ENCODE measurements at places on chromosomes 11 and 22.

DNA sequence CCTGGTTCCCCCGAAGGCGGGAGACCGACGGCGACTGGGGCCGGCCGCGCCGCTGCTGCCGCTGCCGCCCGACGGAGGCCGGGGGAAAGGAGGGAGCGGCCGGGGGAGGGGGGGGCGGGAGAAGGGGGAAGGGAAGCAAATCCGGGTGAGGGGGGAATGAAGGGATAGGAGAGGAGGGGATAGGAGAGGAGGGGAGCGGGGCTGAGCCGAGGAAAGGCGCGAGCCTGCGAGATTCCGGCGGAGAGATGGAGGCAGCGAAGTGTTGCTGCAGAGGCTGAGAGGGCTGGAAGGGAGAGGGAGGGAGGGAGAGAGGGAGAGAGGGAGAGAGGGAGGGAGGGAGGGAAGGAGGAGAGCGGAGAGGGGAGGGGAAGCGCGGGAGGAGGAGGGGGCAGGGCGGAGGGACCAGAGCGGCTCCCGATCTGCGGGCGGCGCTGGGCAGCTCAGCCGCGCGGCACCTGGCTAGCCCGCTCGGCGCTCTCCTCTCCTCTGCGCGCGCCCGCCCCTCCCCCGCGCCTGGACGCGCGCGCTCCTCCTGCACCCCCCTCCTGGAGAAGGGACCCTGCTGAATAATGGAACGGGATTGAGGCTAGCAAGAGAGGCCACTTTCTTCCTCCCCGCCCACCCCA is 52.3 kb downstream of the SLC22A12 start:
- DNase-seq: no peak

DNA sequence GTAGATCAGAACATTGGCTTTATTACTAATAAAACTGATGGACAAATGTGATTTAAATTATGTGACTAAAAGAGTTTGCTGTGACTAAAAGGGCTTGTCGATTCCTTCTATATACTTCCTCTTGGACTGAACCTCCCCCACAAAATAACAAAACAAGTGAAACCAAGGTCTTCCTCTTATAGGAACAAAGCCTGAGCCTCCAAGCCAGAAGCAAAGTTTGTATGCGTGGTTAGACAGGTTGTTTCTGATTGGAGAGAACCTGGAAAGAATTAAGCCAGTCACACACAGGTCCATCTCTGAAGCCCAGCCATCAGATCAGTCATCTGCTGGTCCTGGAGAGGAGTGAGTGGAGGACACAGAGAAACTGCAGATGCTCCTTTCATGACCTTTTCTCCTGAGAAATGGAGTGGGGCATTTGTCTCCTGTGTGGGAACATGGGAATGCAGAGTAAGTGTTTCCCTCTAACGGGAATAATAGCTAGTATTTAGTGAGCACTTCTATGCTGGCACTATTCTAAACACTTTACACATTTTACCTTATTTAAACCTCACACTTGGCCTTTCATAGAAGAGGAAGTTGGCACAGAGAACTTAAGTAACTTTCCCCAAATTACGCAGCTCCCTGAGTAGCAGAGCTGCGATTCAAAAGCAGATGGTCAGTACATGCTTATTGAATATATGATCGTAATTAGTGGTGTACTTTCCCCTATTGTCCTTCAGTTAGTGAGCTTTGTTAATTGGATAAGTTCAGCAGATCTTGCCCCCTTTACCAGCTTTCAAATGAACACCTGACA is 77.1 kb downstream of the UVRAG start:
- DNase-seq: no peak

- no peak for DNase-seq
Measured at GRCh38 chr11:8732748-8733241, 50.2 kb downstream of the RPL27A start.

DNA sequence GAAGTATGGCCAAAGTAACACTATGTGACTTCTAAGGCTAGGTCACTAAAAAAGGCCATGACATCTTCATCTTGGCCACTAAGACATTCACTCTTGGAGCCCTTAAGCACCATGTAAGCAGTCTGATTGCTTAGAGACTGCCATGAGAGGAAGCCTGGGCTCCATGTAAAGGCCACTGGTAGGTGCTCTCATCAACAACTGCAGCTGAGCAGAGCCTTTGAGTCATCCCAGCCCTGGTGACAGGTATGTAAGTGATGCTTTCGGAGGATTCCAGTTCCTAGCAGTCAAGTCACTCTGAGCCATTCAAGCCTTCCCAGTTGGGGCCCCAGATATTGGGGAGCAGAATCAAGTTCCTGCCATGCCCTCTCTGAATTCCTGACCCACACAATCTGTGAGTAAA is 26.2 kb downstream of the GAB2 start:
- DNase-seq: no peak

- no peak for DNase-seq
Measured at GRCh38 chr11:15055620-15056356, 17.6 kb upstream of the CALCB start.

DNA sequence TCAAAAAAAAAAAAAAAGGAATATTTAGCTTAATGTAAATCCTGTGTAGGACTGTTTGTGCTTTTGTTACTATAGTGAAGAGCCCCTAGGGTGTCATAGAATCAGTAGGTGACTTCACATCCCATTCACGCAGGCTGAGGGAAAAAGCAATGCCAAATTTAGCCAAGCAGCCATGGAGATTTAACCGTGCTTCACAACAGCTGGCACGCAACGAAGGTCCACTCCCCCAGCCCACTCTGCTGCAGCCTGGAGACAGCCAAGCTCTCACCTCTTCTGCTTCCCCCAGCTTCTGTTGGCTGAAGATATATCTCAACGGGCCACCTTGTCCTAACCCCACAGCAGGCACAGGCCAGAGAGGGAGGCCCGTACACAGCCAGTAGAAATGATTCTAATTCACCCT is 78.8 kb upstream of the BID start:
- no peak for DNase-seq

DNA sequence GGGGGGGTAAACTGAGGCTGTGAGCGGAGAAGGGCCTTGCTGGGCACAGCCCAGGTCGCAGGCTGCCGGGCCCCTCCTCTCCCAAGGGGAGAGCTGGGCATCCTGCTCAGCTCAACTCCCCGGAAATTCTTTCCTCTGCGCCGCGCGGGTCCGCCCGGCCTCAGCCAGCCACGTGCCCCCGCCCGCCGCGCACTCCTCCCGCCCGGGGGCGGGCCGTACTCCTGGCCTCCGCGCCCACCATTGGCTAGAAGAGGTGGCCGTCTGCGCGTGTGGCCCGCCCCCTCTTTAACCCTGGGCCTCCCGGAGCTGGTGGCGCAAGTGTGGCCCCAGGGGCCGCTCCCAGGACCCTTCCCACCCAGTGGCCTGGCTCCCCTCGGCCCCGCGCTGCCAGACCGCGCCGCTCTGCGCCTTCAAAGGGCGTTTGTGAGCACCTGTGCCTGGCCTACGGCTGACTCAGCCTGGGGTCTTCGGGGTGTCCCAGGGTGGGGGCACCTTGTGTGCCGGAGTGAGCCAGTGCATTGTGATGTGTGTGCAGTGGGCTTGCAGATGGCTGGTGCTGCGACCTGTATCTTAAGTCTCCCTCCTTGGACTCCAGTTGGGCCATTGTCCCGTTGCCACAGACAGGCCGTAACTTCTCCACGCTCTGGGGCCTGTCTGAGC is 2.0 kb downstream of the MRGPRF start:
- peak; percentile 3 for DNase-seq

DNA sequence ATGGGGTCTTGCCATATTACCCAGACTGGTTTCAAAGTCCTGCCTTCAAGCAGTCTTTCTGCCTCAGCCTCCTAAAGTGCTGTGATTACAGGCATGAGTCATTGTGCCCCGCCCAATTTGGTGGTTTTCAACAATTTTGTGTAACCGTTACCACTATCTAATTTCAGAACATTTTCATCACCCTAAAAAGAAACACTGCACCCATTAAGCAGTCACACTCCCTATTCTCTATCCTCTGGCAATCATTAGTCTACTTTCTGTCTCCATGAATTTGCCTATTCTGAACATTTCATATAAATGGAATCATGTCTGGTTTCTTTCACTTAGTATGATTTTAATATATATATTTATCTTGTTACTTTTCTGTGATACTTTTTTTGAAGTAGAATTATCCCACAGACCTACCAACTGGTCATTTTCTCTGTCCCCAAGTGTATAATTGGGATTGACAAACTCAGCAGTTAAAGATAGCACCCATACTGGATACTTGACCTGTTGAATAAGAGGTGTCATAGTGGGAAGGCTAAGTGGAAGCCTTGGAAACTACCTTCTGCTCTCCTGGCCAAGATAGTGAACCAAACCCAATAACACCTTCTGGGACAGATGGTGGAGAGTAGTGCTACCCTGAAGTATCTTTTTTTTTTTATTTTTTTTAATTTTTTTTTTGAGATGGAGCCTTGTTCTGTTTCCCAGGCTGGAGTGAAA is 64.8 kb downstream of the STIM1 start:
- peak; percentile 73 for DNase-seq

- DNase-seq: no peak
Measured at GRCh38 chr11:74694136-74694930, 36.9 kb downstream of the CHRDL2 start.

GRCh38 chr11:43872995-43873394 is 7.6 kb upstream of the ALKBH3 start:
- DNase-seq: no peak

DNA sequence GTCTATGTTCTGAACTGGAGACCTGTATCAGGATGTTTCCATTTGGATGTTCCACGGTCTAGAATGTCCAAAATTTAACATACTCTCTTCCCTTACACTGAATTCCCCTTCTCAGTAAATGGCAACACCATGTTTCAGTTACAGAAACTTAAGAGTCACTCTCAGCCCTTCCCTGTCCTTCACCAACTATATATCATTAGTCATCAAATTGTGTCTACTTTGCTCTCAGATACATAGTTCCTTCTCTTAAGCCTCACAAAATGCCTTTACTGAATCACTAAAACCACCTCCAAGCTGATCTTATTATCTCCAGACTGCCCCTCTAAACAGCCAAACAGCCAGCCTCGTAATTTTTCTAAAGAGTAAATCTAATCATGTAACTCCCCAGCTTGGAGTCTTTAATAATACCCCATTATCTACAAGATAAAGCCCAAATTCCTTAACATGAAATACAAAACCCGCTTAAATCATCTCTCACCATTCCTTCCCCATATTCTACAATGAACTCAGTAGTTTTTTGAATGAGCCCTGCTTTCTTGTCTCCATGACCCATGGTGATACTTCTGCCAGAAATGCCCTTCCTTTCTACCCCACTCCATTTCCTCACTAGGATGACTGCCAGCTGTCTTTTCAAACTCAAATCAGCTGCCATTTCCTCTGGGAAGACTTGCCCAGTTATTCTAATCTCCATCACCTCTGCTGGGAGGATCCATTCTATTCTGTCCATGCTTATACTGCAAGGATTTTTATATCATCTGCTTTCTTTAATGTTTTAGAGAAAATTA is 102.7 kb upstream of the ARHGAP42 start:
- no peak for DNase-seq

DNA sequence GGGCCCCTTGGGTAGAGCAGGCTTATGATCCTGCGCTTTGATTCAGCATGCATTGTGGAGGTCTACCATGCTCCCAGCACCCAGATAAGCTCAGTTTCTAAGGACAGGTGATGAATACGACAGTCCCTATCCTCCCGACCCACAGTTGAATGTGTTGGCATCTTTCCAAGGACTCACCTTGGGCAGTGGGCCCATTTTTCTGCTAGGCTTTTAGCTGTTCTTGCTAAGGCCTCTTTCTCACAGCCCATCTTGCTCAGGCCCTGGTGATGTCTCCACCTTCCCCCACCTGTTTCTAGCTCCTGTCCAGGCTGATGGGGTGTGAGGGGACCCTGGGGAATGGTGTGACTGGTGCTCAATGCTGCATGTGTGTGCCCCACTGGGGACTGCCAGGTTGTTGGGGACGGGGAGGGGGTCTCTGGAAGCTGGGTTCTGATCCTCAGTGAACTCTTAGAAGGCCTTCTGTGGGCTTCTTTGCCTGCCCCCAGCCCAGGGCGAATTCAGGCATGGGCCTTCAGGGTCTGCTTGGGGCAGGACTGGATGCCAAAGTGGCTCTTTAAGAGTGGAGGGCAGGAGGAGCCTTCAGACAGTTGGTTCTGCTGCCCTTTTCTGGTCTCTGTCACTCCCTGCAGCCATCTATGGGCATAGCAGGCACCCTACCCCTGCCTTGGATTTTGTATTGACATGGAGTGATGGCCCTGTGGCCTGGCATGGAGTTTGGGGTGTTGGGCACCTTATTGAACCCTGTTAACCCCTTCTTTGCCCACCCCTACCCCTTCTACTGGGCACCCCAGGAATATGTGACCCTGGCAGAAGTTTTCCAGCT is 33.1 kb downstream of the PHLDB1 start:
- DNase-seq: no peak

DNA sequence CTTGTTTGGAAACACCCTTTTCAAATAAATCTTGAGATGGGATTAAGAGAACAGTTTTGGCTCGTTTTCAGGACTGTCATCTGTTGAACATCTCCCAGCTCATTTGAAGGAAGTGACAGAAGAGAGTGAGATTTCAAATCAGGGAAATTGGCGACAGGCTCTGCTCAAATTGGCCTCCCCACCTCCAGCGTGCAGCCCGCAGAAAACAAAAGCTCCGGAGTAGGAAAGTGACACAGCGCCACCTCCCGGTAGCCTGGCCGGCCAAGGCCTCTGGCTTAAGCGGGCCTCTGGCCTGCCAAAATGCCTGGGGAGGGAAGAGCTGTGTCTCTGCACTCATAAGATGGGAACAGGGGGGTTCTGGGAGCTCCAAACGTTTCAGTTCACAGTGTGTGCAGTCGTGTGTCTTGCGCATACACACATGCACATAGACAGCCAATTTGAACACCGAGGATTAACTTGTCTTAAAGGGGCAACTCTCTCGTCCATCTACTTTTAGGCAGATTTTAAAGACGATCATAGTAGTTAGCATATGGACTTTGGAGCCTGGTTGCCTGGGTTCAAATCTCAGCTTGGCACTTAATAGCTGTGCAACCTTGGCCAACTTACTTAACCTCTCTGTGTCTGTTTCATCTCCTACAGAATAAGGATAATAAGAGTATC is 132.7 kb upstream of the RCN1 start:
- DNase-seq: peak; percentile 21

DNA sequence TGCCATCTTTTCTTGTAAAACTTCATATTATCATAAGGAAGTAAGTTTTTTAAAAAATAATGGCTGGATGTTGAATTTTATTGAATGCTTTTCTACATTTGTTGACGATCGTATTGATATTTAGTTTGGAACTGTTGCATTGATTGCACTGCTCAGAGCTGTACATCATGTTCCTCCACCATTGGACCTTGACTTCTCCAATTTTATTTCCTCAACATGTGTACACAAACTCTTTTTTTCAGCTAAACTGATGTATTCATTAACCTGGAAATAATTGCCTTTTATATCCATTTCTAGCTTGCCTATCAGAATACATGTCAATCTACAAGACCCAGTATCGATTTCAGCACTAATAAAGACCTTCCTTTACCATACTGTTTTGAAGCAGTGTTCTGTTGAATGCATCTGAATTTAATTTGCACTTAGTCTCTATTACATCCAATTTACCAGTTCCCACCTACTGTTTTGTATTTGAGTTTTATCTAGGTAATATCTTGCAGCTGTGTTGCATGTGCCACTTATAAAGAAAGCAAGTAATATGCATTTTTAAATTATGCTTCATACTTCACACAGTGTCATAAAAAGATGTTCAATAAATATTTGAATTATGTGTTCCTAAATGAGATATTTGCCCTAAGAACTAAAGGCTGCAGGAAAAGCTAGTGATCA is 5.5 kb downstream of the CEP57 start:
- DNase-seq: no peak

GRCh38 chr11:128039140-128040021 is 548.0 kb downstream of the ETS1 start:
- peak; percentile 68 for DNase-seq

All from stimulated activated CD4-positive, alpha-beta T cell treated with anti-CD3 and anti-CD28 coated beads, Interleukin-2, amount 100 ng/mL, for 4 hours (primary cell).